Fibroblast of mammary gland (primary cell): ENCODE measurements at places on chromosomes 1 and 21.
A peak's percentile ranks its signal among the peaks of the same experiment; 100 is the strongest.

GRCh38 chr1:16204634-16205333, 7.7 kb downstream of the ARHGEF19 start:
- no peak for DNase-seq

DNA sequence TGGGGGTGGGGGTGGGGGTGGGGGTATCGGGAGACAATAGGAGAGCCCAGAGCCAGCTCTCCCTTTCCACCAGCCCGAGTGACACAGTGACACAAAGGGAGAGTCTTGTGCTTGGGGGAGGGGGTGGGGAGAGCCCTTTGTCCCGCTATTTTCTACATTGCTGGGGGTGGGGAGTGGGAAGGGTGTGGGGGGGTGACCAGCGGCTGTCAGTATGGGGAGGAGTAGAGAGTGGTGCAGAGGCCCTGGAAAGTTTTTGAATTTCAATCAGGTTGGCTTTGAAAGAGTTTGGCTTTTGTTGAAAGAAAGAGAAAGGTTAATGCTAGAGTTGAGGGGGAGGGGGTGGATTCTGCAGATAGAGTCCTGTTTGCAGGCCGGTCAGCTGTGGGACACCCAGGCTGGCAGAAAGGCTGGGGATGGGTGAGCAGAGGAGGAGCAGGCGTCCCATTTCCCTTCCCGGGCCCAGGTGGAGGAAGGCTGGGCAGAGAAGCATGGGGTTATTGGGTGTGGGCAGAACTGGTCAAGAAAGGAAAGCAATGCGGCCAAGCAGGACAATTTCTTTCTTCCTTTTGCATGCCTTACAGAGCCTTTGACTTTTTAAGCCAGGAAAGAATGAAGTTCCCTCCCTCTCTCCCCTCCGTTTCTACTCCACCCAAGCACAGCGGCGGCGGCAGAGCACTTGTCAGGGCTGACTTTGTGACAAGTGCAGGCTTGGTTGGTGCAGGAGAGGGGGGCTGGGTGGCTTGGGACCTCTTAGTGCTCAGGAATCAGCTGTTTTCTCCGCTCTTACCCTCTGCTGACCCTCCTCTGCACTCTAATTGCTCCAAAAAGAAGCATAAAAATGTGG, 96.2 kb downstream of the RNF220 start:
- DNase-seq: no peak

- DNase-seq: no peak
Observed at GRCh38 chr1:81672766-81673165, 128.0 kb upstream of the ADGRL2 start.

GRCh38 chr1:193629875-193630274, 443.5 kb upstream of the B3GALT2 start:
- DNase-seq: no peak

DNA sequence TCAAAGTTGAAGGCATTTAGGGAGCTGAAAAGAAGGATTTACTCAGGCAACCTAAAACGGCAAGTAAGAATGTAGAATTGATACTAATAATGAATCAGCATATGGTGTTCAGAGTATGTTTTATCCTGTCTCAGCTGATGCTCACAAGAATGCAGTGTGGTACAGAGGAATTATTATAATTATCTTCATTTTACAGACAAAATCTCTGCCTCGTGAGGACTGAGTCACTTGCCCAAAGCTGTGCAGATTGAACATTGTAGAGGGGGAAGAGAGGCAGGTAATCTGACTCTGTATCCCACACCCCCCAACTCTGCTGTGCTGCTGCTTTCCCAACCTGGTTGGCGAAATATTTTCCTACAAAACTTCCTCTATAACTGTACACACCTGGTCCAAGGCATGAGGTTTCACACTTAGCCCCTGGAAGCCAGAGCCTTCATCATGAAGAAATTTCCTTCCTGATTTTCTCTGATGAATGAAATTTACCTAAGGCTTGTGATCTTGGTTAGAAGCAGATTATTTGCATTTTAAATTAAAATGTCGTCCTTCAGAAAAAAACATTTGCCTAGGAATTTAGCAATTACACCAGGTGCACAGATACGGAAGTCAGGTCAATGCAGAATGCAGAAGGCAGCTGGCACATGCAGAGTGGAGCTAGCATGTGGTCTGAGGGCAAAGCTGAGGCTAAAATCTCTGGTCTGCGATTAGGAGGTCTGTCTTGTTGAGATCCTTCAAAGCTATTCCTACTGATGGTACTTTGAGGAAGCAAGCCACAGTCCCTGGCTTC, 52.8 kb downstream of the DPT start:
- no peak for DNase-seq

DNA sequence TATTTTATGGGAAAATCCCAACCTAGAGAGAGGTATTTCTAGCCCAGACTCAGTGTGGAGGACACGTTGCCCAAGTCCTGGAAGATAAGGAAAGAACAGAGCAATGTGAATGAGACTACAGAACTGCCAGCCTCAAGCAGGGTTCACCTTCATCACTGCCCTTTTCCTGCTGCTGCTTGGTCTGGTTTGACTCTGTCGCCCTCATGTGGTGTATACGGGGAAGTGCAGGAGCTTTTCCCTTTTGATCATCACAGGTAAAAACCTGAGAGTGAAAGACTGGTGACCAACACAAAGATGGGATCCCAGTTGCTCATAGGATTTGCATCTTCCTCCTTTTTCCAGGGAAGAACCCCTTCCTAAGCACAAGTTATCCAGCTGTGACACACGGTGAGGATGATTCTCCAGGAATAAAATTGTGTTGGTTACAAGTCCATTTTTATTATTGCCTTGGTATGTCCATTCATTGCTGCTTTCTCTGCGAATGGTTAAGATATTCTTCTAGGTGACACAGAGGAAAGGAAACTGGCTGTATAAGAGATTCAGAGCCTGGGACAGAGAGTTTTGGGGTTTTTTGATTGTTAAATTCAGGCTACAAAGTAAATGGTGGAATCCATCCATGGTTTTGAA, 89.5 kb upstream of the CD53 start:
- peak; percentile 50 for DNase-seq

DNA sequence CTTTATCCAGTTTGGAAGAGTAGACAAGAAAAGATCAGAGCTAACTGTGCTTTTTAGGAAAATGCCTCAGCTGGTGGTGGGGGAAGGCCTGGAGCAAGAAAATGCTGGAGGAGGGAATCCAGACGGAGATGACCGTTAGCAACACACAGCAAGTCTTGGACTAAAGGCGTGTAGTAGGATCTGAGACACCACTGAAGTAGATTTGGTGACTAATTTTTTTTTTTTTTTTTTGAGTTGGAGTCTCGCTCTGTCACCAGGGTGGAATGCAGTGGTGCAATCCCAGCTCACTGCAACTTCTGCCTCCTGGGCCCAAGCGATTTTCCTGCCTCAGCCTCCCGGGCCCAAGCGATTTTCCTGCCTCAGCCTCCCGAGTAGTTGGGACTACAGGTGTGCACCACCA, 41.2 kb downstream of the LPAR3 start:
- DNase-seq: peak; percentile 95

GRCh38 chr21:46210378-46211136, 18.0 kb downstream of the LSS start:
- DNase-seq: no peak

DNA sequence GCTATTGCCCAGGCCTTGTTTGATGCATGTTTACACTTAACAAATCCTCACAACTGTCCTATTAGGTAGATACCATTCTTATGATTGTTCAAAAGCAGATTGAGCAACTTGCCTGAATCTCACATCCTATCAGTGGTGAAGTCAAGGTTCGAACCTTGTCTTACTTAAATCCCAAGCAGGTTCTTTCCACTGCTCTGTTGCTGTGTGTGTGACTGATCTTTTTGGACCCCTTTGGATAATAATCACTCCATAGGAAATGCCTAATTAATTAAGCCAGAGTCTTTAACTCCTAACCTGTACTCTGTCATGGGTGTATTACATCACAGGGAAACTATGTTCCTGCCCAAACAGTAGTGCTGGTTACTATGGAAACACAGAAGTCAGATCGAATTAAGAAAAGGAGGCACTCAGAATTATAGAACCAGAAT, 84.2 kb downstream of the SPATA46 start:
- DNase-seq: peak; percentile 38

- peak; percentile 5 for DNase-seq
Observed at GRCh38 chr1:119827010-119827409, 15.8 kb upstream of the REG4 start.

- no peak for DNase-seq
Observed at GRCh38 chr1:187266051-187266450, 437.3 kb downstream of the PLA2G4A start.

DNA sequence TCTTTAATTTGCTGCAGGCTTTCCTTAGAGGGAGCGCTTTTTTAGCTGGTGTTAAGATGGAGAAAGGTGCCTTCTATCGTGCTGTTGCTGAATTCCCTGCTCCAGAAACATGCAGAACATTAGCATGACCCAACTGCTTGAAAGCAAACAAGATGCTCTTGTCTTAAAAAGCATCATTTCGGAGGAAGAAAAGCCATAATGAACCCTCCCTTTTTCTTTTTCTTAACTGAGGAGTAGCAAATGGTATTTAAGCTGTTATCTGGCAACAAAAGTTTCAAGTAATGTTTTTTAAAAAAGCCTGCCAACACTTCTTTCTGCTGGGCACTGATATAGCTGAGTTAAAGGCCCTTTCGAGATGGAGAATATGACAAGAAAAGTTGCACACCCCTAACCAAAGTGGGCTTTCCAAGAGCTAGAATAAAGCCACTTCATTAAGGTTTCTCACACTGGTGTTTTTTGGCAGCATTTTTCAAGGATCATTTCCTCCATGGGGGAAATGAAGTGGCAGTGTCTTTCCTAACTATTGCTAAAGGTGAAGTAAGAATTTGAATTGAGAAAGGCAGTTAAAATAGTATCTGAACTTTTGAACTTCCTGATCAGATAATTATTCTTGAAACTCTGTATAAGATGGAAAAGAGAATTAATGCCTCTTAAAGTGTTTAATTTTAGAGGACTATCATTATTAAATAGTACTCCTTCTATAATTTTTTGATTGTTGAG, 38.8 kb downstream of the ST6GALNAC5 start:
- no peak for DNase-seq

DNA sequence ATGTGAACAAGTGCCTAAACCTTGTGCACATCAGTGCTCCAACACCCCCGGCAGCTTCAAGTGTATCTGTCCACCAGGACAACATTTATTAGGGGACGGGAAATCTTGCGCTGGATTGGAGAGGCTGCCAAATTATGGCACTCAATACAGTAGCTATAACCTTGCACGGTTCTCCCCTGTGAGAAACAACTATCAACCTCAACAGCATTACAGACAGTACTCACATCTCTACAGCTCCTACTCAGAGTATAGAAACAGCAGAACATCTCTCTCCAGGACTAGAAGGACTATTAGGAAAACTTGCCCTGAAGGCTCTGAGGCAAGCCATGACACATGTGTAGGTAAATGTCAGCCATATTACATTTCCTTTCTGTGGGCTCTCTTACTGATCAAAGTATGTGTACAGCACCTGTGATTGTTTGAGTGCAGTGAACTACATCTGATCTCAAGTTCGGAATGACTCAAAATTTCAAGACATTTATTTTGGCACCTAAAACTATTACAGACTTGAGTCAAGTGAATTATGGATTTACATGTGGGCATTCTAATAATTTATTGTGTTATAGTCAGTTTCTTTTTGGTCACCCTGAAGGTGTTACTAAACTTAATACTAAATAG, 196.5 kb downstream of the TPR start:
- DNase-seq: no peak

GRCh38 chr1:30263405-30263804, 460.0 kb downstream of the MATN1 start:
- no peak for DNase-seq

GRCh38 chr1:205922314-205922713, 20.9 kb downstream of the SLC26A9 start:
- no peak for DNase-seq

- no peak for DNase-seq
Observed at GRCh38 chr1:1285611-1286311, 5.5 kb downstream of the SCNN1D start.

DNA sequence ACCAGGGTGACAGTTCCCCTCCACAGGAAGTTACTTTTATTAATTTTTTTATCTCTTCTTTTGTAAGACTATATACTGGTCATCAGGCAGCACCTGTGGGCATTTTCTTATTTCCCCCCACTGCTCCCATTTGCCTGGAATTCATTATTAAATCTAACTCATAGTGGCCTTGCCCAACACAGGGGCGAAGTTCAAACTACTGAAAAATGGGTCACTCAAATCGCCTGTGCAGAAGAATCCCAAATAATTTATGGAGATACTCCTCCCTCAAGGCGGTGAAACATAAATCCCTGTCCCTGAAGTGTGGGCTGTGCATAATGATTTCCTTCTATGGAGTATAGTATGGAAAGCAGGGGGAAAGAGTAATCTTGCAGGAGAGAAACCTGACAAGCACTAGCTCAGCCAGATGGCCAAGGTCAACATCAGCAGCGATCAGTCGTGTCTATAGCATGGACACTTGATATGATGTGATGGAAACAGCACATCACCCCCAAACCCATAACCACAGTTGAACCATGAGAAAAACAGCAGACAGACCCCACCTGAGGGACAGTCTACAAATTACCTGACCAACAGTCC, 7.9 kb downstream of the CAMK2N1 start:
- no peak for DNase-seq
